ENCODE measurements at places on chromosomes 16 and 17. TPM values are rescaled to one million over a fixed set of nuclear protein-coding genes. Genes with fewer than 3 reads are reported as not detected.
A peak's percentile ranks its signal among the peaks of the same experiment; 100 is the strongest.

GRCh38 chr17:61863801-61864126, 436 bp upstream of the BRIP1 start:
- no peak for DNase-seq

- DNase-seq = no peak
Observed at GRCh38 chr17:15278924-15279477, 13.9 kb upstream of the PMP22 start.

GRCh38 chr17:69858460-69858859, 216.6 kb upstream of the KCNJ16 start:
- DNase-seq = no peak

DNA sequence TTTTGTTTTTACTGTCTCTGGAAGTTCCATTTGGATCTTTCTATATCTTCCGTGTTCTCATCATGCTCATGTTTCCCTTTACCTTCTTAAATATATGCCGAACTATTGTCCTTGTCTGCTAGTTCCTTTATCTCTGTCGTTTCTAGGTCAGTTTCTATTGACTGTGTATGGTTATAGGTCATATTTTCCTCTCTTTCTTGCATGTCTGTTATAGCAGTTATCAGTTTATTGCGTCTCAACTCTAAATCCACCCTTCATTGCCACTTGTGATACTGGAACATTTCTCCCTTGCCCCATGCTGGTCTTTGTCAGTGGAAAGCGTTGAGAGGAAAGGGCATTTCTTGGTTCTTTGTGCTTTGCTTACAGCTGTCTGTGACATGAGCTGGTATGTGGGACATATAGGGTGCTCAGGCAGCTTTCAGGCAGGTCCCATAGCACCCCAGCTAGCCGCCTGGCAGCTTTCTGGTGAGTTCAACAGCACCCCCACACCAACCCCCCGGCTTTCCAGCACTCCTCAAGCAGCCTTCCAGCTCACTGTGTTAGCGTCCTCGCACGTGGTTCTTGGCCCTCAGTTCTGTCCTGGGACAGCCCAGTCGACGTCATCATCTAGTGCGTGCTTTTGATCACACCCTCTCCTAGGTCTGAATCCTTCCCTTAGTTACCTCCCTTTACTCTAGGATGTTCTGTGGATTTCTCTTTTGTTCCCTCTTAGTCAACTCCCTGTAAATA, 15.4 kb upstream of the DNASE1 start:
- no peak for DNase-seq

GRCh38 chr16:88948781-88949490, 28.1 kb downstream of the CBFA2T3 start:
- no peak for DNase-seq

DNA sequence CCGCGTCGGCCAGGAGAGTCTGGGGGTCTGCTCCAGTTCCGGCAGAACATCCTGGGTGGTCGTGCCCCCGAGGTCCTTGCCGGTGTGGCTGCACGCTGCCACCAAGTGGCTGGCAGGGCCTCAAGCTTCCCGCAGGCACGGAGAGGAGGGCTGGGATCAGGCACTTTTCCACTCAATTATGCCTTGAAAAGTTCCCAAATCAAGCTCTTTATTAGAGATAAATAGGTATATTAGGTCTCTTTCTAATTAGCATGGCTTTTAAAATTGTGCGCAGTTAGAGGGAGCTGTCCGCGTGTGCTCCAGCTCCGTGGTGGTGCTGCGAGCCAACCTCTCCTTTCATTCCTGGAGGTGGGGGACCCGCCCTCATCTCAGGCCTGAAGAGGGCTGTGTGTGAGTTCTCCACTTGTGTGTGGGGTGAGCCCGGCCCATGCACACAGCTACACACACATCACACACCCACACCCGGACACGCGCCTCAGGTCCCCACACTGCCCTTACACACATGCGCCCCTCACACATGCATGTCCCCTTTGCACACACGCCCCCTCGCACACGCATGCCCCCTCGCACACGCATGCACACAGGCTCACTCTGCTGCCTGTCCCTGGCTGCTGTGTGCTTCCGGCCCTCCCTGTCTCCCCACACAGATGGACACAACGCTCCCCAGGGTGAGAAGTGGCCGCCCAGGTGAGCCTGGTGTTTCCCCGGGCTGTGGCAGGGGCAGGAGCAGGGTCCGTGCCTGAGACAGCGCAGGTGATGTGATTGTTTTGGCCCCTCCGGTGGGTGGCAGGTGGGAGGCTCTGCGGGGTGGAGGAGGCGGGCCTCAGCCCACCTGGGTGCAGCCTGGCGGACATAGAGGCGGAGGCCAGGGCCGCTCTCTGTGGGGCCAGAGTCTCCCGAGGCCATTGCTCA, 28.8 kb downstream of the CACNA1H start:
- DNase-seq = no peak

- peak; percentile 83 for DNase-seq
Observed at GRCh38 chr17:74736513-74737298, at the start of gene RAB37. RAB37 (plus strand) TSS chr17:74737256; CDS start chr17:74737273, 17 bp downstream.

GRCh38 chr16:27222249-27223225, 19.2 kb downstream of the KDM8 start:
- peak; percentile 73 for DNase-seq

DNA sequence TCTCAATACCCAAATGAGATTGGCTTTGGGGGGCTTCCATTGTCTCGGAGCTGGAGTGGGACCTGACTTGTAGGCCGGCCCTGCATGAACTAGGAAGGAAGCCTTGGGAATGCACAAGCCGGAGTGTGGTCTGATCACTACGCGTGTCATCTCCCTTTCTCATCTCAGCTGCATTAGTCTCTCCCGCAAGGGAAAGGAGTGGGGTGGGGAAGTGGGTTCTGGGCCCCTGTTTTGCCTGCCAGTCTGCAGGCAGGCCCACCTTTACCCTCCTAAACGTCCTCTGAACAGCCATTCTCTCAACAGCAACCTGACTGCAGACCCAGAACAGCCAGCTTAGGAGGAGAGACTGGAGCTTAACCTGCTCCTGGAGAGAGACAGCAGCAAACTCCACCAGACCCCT, 11.4 kb upstream of the DNAI2 start:
- no peak for DNase-seq

GRCh38 chr17:61209525-61209924, 190.1 kb upstream of the TBX2 start:
- no peak for DNase-seq

GRCh38 chr17:7673239-7673638, 14.1 kb downstream of the TP53 start:
- DNase-seq = no peak

COTL1 gene
- total RNA-seq = 11.9 TPM

CCL4 gene
- total RNA-seq = 0.41 TPM

HNF1B gene
- total RNA-seq = not detected

PKMYT1 gene
- total RNA-seq = 1.2 TPM
